ENCODE measurements at places on chromosomes 3 and 15.

DNA sequence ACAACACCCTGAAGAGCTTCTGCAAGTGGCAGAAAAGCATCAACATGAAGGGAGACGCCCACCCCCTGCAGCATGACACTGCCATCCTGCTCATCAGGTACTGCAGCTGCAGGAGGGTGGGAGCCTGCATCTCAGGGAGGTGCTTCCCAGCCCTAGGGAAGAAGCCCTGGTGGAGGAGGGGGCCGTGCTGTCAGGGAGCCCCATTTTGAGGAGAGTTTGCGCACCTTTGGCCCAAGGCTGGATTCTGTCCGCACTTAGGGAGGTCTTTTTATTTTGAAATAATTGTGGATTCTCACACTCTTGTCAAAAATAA is 42.1 kb downstream of the SAXO2 start:
- no peak for DNase-seq

GRCh38 chr3:41698898-41699297 is 263.0 kb downstream of the ULK4 start:
- DNase-seq, result no peak

- no peak for DNase-seq
These were observed 69.6 kb downstream of the APBA2 start for GRCh38 chr15:28955160-28955992.

DNA sequence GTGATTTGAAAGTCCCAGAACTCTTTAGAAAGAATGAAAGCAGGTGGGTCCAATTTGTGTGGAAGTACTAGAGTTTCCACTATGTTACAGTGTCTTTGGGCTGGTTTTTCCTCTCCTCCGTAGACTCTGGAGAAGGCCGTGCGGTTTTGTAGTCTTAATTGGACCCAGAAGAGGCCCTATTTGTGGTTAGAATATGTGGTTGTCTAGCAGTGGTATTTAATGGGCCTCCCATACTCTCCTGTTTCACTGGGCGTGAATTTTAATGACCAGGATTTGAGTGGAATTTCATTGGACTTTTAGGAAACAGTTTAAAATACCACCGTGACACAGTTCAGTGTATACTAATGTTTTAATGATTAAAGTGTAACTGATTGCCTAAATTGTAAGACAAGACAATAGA is 182.3 kb downstream of the BBX start:
- no peak for DNase-seq

DNA sequence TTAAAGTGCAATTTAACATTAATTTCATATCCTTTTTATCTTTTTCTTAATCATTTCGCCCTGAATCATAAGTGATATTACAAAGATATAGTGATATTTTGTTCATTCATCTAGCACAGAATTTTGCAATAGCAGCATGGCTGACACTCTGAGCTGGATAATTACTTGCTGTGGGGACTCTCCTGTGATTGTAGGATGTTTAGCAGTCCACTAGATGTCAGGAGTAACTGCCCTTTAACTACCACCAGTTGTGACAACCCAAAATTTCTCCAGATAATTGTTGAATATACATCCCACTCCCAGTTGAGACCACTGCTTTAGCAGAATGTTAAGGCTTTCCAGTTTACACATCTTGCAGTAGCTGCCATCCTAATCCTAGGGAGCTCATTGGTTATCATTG is 196.8 kb upstream of the MBNL1 start:
- DNase-seq, result no peak

- DNase-seq, result no peak
These were observed 5.6 kb upstream of the ARL8B start for GRCh38 chr3:5116538-5116937.

- no peak for DNase-seq
These were observed 41.8 kb downstream of the ITPR1 start for GRCh38 chr3:4534906-4535305.

DNA sequence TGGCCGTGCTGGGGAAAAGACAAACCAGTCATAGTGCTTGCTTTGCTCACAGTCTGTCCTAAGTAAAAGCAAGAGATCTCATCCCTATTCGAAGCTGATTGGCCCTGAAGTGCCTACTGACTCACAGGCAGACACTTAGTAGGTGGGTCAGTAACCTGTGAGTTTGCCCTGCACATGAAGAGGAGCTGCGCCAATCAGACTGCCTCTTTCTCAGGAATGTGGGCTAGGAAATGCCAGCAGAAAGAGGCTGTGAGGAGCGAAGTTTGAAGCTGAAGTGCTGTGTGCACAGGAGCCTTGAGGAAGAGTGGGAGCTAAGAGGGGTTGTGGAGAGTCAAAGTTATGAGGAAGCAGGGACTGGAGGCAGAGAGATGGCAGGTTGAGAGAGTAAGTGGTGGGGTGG is 126.8 kb downstream of the IL20RB start:
- DNase-seq, result no peak

DNA sequence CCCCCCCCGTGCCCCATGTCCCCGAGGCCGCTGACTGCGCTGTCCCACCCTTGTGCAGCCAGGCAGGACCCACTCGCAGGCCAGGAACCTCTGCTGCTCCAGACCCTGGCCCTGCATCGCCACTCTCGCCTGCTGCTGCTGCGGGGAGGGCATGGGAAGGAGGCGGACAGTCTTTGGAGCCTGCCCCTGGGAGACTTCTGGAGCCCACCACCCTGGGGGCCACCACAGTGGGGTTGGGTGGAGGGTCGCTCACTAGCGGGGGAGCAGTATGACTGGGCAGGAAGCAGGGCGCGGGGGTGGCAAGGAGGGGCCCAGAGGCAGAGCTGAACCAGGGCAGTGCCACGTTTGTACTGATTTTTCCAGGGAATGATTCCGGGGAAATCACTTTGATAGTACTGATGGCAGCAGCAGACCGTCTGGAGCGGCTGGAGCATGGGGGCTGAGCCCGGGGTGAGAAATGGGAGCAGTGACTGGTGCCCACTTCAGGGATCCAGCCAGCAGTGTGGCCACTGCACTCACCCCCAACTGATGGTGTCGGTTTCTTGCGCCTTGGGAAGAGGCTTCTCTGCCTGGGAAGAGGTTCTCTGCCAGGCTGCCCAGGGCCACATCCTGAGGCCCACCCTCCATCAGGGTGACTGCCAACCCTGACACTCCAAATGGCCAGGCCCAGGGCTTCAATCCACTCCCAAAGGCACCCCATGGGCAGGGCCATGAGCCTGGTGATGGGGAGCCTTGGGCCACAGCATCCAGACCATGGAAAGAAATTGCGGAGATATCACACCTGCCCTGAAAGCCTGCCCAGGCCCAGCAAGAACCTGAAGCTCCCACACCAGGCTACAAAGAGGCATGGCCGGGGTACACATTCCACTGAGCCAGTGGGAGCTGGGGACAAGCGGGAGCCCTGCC is 53.7 kb downstream of the LSAMP start:
- DNase-seq, result no peak

GRCh38 chr15:74264081-74264501 is 28.0 kb downstream of the CCDC33 start:
- no peak for DNase-seq

Data from NCI-H1930 (cell line).